Right renal pelvis (tissue), 4 donors: ENCODE measurements at places on chromosomes 12 and 14. TPM values are rescaled to one million over a fixed set of nuclear protein-coding genes. Genes with fewer than 3 reads are reported as not detected.
A peak's percentile ranks its signal among the peaks of the same experiment; 100 is the strongest.

DNA sequence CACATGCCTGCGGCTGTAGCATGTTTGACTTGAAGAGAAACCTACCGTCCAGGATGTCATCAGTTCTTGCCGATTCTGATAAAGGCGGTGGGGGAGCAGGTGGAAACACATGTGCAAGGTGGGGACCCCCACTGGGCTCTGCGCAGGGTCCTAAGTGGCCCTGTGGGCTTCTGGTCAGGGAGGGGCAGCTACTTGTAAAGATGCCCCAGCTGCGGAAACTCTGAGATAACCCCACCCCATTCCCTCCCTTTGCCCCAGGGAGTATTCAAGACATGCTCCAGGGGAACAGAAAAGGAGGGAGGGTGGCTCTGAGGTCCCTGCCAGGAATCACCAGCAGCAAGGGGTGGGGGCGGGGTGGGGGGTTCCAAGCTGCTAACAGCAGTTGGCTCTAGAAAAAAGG, 67.6 kb downstream of the PIWIL1 start:
- DNase-seq, result no peak

DNA sequence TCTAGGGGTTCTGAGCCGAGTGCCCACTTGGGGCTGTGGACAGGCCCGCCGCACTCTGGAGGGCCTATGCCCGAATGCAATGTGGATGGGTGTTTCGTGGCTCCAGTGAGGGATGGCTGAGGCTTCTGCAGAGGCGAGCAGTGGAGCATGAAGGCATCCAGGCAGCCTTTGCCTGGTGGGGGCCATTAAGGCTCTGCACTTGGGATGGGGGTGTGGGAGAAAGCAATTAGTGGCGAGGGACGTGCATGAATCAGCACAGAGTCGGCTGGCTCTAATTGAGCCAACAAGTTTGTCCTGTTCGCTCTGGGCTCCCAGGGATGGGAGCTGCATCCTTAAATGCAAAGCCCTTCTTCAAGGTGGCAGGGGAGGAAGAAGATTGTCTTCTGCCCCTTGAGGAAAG, 346.9 kb upstream of the FKBP4 start:
- peak; percentile 33 for DNase-seq

GRCh38 chr14:79284621-79285020, 926.7 kb downstream of the DIO2 start:
- DNase-seq, result no peak

- no peak for DNase-seq
These were observed 73.9 kb downstream of the HSD17B6 start for GRCh38 chr12:56836800-56837663.

GRCh38 chr12:127723251-127723650, 543.7 kb upstream of the TMEM132C start:
- DNase-seq, result no peak

DNA sequence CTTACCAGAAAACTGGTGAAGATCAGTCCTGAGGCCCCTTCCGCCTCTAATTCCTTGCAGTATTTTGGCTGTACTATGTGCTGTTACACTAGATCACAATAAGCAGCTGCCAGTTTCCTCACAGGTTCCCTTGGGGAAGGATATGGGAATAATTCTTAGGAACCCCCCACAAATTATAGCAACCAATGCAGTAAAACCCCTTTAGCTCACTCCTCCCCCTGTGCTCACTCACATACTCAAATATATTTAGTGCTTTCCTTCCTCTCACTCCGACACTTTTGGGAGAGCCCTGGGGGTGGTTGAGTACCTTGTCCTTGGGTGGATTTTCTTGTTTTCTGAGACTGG, 162.7 kb downstream of the ETV6 start:
- DNase-seq, result no peak

DNA sequence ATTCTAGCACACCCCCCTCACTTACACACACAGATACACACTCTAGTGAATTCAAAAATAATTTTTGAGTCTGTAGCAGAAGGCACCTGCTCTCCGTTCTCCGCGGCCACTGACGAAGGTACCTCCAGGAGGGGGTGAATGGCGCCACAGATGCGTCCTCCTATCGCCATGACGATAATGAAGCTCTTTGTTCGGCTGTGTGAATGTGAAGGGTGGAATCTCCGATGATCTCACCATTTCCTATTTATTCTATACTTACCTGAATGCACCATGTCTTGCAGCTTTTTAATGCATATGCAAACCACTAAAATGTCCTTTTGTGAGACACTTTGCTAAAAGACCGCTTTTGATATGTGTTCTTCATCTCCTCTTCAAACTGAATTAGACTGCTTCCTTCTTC, 162.7 kb downstream of the EGLN3 start:
- no peak for DNase-seq

DNA sequence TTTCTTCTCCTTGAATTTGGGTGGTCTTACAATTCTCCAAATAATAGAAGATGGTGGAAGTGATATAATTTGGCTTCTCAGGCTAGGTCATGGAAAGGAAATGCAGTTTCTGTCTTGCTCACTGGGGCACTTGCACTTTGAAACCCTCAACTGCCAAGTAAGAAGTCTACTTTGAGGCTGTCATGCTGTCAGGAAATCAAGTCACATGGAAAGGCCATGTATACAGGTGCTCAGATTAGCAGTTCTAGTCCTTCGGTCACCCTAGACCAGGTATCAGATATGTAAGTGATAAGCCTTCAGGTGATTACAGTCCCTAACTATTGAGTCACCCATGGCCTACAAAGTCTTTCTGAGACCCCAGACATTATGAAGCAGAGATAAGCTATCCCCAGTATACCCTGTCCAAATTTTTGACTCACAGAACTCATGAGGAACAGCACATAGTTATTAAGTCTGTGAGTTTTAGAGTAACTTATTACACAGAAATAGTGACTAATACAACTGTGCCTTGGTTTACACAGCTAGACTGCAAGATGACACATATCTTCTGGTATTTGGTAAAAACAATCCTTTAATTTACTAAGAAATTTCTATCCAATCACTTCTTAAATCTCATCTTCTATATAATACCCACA, 26.3 kb upstream of the BBS10 start:
- no peak for DNase-seq

DNA sequence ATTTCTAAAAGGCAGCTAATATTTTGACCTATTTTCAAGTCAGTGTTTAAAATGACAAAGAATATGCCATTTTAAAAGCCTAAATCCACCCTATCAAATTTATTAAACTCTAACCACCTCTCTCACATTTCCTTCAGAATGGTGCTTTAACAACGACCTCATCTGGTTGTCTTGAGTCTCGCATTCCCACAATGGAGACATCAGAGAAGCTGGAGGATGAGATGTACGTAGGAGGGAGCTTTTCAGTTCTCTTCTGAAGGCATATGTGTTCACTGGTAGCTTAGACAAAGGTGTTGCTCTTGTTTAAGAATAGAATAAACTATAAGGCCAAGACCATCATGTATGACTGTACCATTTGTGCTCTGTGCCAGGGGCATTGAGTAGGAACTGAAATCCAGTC, 82.9 kb downstream of the BCL2L14 start:
- DNase-seq, result no peak

GRCh38 chr12:124930586-124930985, 16.1 kb upstream of the UBC start:
- no peak for DNase-seq

DNA sequence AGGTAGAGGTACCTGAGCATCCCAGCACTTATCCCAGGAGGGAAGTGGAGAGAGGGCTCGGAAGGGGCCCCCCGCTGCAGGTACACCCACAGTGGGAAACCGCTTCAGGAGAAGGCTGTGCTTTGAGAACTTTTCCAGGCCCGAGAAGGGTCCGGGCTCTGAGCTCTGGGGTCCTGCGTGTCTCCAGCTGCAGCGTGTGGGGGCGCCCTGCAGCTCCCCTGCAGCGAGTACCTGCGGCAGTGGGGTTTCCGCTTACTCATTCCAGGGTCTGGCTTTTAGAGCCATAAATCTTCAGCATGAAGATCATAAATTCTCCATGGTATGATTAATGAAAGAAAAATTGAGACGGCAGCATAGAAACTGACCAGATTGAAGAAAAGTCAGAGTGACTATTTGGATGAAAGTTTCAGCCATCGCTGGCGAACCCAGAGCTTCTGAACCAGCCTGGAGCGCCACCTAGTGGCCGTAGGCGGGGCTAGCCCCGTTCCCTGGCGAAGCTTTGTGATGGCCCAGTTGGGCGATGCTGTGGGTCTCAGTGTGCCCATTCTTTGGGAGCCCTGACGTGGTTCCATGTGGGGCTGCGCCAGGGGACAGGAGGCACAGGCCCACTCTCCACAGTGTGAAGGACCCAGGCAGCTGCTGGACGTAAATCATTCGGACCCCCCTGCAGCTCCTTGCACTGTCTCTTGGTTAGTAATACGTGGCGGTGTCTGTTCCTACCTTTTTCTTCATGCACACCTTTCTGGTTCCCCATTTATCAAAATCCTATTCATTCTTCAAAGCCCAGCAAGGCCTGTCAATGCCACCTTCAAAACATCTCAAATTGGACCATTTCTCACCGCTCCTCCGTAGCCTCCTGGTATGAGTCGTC, 198.2 kb downstream of the TSPAN9 start:
- peak; percentile 71 for DNase-seq

GRCh38 chr12:122097927-122098756, 19.6 kb downstream of the MLXIP start:
- DNase-seq, result no peak

- no peak for DNase-seq
These were observed 95.0 kb upstream of the CCND2 start for GRCh38 chr12:4178424-4179170.

DNA sequence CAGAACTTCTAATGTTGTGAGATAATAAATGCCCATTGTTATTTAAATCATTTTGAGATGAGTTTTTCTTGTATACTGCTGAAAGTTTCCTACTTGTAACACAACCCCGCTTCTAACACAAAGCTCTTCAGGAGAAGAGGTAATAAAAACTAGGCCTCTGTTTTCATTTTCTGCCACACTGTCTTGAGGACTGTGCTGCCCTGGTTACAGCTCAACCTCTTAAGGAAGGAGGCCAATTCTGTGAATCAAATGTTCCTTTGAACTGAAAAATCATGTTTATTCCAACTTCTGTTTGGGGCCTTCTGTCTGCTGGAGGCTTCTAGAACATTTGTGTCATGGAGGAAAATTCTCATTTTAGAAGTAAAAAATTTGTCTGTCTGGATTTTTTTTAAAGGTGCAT, 100.3 kb downstream of the LRIG3 start:
- no peak for DNase-seq

DNA sequence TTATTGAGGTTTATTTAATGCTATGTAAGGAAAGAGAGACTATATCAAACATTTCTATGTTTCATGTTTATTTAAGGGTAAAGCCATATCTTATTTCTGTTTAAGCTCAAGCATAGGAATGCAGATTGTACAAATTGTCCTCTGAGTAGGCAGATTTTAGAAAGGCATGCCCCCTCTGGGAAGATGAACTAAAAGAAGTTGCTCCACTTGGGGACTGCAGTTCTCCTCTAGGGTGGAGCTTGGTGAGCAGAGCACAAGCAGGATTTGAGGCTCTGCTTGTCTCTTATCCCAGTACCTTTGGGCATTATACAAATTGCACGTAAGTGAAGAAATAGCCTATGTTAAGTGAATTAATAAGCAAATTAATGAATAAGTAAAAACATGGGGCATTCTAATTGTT, 96.2 kb upstream of the PDE3A start:
- no peak for DNase-seq

GRCh38 chr12:103627189-103627855, 40.2 kb downstream of the STAB2 start:
- no peak for DNase-seq

FRMD6 gene
- polyA plus RNA-seq, result 20.8 TPM

SDR39U1 gene
- polyA plus RNA-seq, result 57.5 TPM

TSPAN8 gene
- polyA plus RNA-seq, result 33.3 TPM

CTDSP2 gene
- 256 TPM for polyA plus RNA-seq

NPFF gene
- polyA plus RNA-seq, result 0.37 TPM

ZBTB25 gene
- polyA plus RNA-seq, result 10.6 TPM

INHBC gene
- polyA plus RNA-seq, result 0.29 TPM

SCNN1A gene
- polyA plus RNA-seq, result 68.4 TPM

GPHN gene
- 84.7 TPM for polyA plus RNA-seq

CPM gene
- 27.3 TPM for polyA plus RNA-seq

VEZT gene
- 65.6 TPM for polyA plus RNA-seq

IFT81 gene
- polyA plus RNA-seq, result 44.0 TPM

ACVRL1 gene
- 32.8 TPM for polyA plus RNA-seq
